ENCODE measurements at places on chromosomes 2 and 18.

GRCh38 chr18:56715121-56715520 lies 64.0 kb downstream of the WDR7 start:
- no peak for DNase-seq

DNA sequence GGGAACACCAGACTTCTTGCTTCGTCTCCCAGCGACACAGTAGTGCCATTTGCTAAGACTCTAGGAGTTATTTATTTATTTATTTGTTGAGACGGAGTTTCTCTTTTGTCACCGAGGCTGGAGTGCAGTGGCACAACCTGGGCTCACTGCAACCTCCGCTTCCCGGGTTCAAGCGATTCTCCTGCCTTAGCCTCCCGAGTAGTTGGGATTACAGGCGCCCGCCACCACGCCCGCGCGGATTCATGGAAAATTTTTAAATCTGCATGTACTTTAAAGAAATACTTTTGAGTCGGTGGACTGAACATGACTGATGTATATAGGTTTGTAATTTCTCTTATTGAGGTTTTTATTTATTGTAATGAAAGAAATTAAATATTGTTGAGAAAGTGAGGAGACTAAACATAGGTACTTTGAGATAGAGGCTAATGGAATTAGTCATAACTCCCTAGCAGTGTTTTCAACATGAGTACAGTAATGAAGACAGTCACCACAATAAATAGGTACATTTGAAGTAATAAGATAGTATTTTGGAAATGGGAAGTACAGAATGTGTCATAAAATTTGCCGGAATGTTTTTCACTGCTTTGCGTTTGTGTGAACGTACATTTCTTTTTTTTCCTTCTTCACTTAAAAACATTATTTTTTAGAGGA lies 983 bp downstream of the MTX2 start:
- no peak for DNase-seq

DNA sequence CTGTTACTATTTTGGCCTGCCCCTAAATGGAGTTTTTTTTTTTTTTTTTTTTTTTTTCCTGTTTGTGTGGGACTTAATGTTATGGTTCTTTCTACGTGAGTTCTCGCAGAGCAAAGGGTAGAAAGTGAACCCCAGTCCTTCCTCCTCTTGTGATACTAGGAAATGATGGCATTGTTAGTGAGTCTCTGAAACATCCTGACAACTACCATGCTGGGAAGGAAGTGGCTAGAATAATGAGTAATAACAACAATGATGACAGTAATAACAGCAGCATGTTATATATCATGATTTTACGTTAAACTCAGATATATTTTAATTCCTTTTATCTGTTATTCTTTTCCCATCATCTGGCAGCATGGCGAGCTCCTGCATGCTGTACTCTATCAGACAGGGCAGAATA lies 216.2 kb upstream of the LINC00305 start:
- DNase-seq = no peak

GRCh38 chr2:168797286-168797655 lies 5.2 kb upstream of the NOSTRIN start:
- DNase-seq = no peak

DNA sequence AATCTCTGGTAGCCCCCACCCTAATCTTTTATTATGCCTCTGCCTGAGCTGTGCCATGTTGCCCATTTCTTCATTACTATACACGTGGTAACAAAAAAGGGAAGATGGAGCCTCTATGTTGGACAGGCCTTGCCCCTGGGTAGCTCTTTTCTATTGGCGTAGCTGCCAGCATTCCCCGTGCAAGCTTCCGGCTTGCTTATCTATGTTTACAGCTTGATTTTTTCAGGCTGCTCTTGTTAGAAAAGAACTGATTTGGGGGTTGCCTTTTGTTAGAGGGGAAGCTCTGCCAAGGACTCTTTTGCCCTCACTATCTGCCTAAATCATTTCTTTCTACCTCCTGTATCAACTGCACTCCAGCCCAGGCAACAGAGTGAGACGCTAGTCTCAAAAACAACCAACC lies 45.5 kb upstream of the ZSWIM2 start:
- DNase-seq = no peak

DNA sequence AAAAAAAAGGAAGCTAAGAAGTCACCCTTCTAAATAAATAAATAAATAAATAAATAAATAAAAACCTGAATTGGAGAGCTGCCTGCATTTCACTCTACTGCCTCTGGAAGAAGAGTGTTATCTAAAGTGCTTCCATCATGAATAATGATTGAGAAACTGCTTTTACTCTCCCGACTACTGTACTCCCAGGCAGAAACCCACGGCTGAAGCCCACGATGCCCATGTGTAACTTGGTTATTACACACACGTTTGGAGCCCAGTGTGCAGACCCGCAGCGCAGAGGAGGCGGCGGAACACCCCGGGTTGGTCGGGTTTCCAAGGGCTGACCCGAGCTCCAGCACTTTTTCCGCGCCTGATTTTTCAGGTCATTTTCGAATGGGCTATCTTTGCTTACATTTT lies 697 bp upstream of the SPATS2L start:
- DNase-seq = no peak

- no peak for DNase-seq
Observed at GRCh38 chr2:241760301-241760771, 16.3 kb upstream of the GAL3ST2 start.

DNA sequence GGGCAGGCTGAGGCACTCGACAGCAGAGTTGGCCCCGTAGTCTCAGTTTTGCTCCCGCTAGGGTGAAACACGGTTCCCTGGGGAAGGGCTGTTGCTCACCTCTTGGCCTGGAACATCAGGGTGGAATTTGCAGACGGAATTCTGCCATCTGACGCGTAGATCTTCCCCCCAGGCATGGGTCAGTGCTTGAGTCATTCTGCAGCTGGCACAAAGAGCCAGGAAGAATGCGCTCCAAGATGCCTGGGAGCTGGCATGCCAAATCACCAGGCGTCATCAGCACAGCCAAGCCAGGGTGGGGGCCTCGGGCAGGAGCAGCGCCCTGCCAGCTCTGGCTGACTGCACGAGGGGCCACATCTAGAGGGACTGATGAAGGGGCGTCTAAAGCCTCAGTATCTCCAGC lies 42.7 kb downstream of the ODC1 start:
- no peak for DNase-seq

DNA sequence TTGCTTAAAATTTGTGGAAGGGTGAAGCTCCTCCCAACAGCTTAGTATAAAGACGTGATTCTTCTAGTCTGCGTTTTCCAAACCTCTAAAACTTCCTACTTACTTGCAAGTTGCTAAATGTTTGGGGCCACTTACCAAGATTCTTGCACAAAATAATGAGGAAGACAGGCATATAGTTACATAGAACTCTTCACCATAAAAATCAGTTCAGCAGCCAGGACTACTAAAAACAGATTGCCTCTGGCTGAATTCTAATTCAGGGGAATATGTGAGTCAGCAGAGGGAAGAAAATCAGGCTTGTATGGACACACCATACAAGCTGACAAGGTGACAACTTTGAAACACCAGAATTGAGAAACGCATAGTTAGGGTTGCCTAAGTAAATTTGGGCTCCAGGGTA lies 2.8 kb upstream of the PEX13 start:
- no peak for DNase-seq
